Stimulated activated CD4-positive, alpha-beta T cell treated with anti-CD3 and anti-CD28 coated beads, Interleukin-4, amount 100 ng/mL, for 4 hours (primary cell): ENCODE measurements at places on chromosomes 11 and 22.

- no peak for DNase-seq
Measured at GRCh38 chr22:30048681-30049080, 31.6 kb upstream of the HORMAD2 start.

DNA sequence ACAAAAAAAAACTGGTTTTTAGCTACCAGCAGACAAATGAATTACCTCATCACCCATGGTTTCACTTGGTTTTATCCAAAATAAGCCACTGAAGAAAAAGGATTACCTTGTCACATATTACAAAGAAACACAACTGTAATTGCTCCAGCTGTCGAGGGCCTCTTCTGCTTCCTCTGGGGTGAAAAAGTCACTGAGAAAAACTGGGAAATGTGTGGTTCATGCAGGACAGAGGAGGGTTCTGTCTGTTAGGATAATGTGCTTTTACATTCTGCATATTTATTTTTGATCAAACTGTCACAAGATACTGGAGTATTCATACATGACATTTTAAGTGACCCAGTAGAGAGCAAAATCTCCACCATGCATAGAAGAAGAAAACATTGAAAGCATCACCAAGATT is 211.7 kb downstream of the NAV2 start:
- DNase-seq: no peak

DNA sequence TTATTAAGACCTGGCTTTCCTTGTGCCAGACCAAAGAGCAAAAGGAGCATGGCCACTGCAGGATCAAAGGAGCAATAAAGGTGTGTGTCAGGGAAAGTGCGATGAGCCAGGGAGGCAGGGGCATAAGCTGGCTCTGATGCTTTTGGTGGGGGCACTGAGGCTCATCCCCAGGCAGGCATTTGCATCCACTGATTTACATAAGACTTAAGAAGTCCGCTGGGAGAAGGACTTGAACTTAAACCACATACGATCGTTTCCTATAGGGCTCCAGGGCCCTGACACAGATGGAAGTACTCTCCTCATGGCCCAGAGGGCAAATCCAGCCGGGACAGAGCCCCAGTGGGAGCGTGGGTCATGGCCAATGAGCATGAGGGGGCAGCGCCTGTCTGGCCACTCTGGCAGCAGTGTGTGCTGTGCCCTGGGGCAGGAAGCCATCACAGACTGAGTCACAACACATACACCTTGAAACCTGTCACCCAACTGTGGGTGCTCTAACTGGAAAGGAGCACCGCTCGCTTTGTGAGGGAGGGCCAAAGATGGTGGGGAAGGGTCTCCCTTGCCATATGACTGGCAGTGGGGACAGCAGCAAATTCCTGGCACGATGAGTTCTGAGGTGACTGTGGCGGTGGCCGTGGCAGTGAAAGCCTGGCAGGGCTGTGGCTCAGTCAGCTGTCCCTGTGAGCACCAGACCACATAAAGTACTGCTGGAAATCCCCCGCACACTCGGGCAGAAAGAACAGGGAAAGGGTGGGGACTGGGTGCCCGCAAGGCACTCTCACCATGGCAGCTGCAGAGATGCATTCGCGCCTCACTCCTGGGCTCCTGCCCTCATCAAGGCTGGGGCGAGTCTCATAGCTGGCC is 79.4 kb upstream of the LMO1 start:
- DNase-seq: no peak

- DNase-seq: no peak
Measured at GRCh38 chr11:43825217-43825816, 55.3 kb upstream of the ALKBH3 start.

GRCh38 chr22:27966168-27967064 is 47.4 kb upstream of the PITPNB start:
- DNase-seq: no peak

GRCh38 chr11:69708736-69709401 is 5.0 kb upstream of the FGF19 start:
- no peak for DNase-seq

DNA sequence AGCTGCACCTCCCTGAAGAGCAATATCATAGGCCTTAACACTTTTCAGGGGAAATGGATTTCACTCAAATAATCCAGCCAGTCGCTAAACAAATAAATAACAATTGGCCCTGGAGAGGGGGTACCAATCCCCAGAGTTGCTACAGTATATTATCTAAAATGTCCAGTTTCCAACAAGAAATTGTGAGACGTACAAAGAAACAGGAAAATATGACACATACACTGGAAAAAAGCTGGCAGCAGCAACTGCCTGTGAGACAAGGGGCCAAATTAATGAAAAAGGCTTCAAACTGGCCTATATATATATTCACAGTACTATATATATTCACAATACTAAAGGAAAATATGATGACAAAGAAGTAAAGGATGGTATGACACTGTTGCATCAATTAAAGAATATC is 4.0 kb downstream of the NF2 start:
- DNase-seq: no peak

- DNase-seq: peak; percentile 78
Measured at GRCh38 chr11:68003846-68004550, at the start of gene UNC93B1. TSS of gene UNC93B1 (minus strand) at chr11:68004097. CDS start at chr11:68004043, 54 bp downstream.

DNA sequence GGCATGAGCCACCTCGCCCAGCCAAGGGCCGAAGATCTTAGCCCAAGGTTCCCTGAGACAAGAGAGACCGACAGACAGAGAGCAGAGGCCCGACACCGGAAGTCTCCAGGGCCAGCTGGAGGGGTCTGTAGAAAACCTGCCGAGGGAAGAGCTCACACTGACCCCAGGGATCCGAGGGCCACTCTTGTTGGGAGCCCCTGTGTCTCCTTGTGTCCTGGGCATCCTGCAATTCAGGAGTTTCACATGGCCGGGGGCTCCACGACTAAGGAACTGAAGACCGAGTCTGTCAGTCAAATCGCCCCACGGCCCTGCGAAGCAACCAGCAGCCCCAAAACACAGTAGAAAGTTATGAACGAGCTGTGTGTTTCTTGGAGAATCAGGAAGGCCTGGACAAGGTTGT is 1482.0 kb downstream of the BRD1 start:
- DNase-seq: no peak

- no peak for DNase-seq
Measured at GRCh38 chr22:19598054-19598855, 74.0 kb upstream of the CLDN5 start.

DNA sequence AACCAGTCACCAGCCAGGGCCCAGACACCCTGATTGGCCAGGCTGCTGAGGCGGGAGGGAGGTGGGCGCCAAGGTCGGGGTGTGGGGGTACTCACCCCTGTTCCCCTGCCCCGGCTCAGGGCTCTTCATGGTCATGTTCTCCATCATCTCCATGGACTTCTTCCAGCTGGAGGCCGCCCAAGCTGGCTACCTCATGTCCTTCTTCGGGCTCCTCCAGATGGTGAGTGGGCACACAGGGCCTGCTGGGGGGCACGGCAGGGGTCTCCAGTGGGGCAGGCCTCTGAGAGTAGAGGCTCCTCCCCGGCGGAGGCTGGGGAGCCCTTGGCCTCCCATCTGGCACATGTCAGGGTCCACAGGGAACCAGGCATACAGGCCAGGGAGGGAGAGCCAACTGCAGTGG is 10.0 kb downstream of the PHLDA2 start:
- DNase-seq: no peak

- no peak for DNase-seq
Measured at GRCh38 chr11:32107647-32108046, 16.8 kb downstream of the RCN1 start.

DNA sequence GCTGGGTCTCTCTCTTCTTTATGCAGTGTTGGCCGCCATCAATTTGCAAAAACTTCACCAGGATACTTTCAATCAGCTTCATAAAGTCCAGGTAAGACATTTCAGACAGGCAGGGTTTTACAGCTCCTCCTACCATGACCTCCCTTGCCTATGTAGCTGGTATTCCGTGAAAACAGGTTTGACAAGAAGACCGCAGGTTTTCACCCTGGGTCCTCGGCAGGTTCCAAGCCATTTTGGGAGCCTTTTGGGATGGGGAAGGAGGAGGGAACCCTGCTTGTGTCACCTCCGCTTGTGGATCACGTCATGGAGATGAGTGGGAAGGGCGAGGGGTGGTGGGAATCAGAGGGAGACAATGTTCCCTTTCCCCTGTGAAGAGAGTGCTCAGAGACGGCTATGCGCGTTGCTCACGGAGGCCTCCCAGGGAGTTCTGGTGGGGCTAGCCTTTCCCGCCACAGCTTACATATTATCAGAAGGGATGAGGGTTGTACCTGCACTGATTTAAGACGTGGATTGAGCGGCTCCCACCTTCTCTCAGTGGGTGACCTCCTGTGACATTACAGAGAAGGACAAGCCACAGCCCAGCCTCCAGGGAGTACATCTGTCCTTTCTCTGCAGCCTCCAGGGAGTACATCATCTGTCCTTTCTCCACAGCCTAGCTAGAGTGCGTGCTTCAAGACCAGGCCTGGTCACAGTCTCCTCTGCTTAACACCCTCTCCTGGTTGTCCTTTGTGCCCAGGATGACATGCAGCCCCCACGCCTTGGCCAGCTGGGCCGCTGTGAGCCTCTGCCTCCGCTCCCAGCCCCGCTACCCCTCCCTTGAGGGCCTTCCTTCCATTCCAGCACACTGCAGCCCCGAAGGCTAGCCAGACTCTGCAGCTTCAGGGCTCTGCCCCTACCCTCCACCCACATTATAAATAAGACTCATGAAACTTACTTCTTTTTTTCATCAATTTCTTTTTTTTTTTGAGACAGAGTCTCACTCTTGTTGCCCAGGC is 17.2 kb downstream of the GLB1L3 start:
- DNase-seq: no peak

- no peak for DNase-seq
Measured at GRCh38 chr11:46047520-46047919, 73.7 kb downstream of the PHF21A start.

DNA sequence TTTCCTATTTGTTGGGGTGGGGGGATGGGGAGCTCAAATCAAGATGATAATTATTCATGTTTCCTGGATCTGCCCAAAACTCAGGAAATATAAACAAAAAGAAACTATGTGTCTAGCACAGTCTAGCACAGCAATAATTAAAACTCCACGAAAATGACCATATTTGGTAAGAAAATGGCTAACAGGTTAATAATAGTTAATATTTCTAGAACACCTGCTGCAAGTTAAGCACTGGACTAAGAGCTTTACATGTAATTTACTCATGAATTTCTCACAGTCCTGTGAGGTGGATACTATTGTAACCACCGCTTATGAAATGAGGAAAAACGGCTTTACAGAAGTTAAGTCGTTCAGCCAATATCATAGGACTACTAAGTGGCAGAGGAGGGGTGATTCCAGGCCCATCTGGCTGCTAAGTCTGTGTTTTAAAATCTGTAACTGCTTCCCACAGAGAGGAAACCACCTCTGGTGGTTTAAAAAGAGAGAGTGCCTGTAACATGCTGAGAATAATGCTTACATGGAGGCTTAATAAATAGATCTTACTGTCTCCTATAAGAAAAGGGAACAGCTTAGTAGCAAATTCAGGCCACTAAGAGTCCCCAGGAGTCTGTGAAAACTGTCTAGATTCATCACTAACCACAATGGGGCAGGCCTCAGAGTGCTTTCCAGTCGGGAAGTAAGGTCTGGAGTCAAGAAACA is 11.0 kb upstream of the AMOTL1 start:
- no peak for DNase-seq

GRCh38 chr11:19790831-19791552 is 78.4 kb downstream of the NAV2 start:
- DNase-seq: no peak

DNA sequence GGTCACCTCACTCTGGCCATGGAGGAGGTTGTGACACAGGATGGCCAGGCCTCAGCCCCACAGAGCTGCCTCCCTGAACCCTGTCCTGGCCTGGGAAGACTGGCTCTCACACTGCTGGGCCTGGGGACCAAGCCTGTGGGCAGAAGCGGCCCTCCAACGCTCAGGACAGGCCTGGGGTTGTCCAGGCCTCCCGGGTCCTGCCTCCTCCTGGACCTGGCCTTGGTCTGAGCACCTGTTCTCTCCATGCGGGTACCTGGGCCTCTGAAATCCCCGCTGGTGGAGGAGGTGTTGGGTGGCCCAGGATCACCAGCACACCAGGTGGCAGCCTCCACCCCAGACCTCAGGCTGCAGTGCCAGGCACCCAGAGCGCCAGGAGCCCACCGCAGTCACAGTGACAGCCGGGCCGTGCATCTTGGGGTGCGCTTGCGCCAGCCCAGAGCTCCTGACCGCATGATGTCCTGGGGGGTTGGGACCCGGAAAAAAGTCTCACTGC is 16.1 kb upstream of the PIM3 start:
- DNase-seq: no peak

DNA sequence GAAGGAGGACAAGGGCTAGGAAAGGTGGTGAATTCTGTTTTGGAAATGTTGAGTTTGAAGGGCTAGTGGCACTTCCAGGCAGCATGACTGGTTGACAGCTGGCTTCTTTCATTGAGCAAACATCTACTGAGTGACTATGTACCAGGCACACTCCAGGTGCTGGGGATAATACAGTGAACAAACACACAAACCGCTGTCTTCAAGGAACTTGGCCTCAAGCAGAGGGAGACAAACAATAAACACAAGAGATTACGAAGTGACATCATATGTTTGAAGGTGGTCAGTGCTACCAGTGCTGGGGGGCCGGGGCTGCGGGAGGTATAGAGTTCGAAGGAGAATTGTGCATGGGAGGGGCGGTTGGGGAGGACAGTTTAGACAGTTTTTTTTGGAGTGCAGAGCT is 197.0 kb upstream of the SORL1-AS1 start:
- DNase-seq: no peak

- no peak for DNase-seq
Measured at GRCh38 chr11:68206211-68206610, 6.9 kb downstream of the KMT5B start.

DNA sequence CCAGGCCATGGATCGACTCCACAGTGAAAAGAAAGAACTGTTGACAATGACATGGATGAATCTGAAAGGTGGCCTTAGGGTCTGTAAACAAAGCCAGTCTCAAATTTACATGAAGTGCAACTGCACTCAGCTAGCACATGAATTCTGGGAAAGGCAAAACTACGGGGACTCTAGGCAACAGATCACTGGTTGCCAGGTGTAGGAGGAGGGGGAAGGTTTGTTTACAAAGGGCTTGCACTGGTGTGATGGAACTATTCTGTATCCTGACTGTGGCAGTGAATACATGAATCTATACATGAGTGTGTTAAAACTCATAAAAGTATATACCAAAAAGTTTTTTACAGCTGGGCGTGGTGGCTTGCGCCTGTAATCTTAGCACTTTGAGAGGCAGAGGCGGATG is 27.3 kb downstream of the ALX4 start:
- no peak for DNase-seq

GRCh38 chr11:118438314-118438931 is 2.1 kb downstream of the KMT2A start:
- peak; percentile 42 for DNase-seq

- no peak for DNase-seq
Measured at GRCh38 chr11:28701760-28702449, 593.7 kb downstream of the METTL15 start.
